ENCODE measurements at places on chromosomes 2 and 18.
A peak's percentile ranks its signal among the peaks of the same experiment; 100 is the strongest.

DNA sequence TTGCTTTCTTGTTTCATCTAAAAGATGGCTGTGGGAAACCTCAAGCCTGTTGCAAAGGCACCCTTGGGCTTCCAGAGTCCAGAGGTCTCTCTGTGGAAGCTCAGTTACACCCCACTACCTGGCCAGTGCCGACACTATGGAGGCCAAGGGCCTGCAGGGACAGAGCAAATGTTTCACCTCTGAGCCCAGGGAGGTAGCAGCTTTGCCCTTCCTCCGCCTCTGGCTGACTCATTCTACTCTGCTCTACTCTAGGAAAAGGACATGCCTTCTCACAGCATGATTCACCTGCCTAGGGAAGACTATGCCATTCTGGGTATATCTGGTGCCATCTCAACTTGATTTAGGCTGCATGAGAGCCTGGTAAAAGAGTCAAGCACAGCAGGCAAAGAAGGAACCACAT lies 12.2 kb downstream of the MYOM1 start:
- DNase-seq, result peak; percentile 5

DNA sequence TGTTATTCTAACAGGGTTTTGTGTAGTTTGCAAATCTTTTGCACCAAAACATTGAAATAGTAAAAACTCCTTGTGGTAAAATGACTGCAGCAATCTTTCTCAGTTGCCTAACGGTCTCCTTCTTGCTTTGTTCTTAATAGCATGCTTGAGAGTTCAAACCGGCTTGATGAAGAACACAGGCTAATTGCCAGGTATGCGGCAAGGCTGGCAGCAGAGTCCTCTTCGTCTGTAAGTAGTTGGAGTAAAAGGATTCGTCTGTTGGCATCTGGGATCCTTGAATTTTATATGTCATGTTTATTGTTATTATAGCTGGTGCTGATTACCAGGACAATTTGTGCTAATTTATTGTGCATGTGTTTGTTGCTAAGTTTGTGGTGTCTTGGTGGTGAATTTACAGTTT lies 138.1 kb downstream of the DTNA start:
- DNase-seq, result no peak

DNA sequence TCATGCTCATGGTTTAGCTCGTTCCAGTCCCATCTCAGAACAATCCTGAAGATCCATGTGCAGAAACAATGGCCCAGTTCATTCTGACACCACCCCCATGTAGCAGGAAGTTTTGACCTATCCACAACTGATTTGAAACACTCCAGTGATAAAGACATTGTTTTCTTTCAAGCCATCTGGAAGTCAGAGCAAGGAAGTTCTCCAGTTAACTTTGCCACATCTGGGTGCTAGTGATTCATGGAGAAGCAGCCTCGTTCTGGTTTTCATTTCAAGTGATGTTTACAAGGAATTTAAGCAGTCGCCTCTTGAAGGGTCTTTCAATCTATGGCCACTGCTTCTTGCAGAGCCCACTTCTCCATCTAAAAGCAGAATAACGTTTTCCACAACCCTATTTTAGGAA lies 36.6 kb upstream of the TWIST2 start:
- no peak for DNase-seq

DNA sequence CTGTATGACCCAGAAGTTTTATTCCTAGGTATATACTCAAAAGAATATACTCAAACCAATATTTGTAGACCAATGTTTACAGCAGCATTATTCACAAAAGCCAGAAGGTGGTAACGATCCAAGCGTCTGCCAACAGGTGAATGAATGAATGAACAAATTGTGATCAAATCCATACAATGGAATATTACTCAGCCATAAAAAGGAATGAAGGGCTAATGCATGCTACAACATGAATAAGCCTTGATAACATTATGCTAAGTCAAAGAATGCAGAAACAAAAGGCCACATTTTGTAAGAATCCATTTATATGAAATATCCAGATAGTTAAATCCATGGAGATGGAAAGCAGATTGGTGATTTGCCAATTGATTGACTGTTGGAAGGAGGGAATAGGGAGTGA lies 5.5 kb upstream of the CD226 start:
- DNase-seq, result no peak

DNA sequence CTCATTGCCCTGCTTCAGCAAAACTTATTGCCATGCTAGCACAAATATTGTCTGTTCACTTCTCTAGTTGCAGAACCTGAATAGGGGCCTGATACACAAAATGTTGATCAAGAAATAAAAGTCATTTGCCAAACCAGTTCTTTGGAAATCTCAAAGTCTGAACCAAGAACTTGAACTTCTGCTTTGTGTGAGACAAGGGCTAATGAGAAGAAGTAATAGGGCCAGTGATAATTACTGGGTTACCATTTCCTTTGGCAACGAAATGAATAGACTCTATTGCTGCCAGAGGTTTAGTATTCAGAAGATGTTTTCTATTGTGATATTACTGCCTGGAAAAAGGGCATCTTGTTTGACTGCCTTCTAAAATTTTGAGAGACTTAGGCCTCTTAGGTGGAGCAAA lies 35.0 kb downstream of the TMEFF2 start:
- no peak for DNase-seq

DNA sequence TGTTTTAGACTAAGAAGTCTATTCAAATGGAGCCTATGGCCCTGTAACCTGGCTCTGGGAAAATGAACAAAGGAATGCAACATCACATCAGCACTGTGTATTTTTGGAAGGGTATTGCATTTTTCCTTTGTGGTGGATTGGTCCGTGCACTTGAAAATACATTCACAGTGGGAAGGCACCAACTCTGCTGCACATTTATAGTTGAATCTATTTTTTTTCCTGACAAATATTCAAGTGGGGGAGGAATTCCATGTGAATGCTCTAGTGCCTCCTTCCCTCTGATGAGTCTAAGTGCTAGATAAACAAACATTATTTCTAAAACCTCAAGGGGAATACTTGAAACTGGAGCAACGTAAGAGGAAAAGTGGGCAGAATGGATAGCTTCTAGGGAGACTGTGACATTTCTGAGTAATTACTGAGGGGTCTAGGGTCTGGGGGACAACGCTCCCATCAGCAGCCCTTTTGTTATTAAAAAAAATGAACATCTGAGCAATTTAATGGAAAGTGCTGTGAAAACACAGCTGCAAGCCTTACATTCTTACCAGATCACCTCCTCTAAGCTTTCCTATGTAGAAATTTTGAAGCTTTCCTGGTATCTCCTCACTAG lies 208.2 kb downstream of the SLC8A1 start:
- no peak for DNase-seq

DNA sequence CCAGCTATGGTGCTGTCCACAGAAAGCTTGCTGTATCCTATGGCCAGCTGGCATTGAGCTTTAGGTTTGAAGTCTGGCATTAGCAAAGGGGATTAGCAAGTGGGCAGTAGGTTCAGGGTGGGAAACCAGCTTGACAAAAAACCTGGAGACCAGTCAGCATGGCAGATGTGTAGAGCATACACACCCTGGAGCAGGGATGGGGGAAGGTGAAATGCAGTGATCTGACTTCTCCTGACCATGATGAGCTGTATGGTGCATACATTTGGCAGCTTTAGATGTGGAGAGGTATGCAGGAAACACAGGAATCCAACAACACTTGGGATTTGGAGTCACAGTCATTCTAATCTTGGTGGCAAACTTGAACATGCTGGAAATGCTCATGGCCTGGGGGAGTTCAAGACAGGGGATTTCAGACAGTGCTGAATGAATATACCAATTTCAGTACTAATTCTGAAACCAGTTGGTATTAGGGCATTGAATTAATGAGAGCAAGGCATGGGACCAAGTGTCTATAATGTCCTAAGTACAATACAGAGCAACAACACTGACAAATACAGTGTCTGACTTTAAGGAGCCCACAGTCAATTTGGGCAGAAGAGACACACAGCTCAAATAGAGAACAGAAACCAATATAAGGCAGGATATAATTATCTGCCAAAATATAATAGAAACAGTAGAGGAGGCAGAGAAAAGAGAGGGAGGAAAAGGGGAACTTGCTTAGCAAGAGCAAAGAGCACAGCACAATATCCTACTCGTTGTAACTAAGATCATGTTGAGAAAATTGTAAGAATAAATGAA lies 11.8 kb downstream of the ARHGAP15 start:
- DNase-seq, result no peak

DNA sequence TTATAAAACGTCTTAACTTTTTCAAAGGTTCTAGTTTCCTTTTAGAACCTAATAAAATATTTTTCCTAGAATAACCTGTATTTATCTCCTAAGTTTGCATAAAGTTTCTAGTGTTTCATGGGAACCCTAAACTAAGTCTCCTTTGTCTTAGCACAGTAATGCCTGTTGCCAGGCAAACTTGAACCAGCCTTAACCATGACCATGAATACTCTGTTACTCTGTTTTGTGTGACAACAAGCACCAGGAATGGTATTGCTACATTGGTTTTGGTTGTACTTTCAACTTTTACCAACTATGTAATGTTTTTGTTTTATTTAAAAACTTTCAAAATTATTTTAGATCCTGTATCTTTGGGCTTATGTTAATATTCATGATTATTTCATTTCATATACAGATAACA lies 137.6 kb downstream of the CERS6 start:
- DNase-seq, result no peak

DNA sequence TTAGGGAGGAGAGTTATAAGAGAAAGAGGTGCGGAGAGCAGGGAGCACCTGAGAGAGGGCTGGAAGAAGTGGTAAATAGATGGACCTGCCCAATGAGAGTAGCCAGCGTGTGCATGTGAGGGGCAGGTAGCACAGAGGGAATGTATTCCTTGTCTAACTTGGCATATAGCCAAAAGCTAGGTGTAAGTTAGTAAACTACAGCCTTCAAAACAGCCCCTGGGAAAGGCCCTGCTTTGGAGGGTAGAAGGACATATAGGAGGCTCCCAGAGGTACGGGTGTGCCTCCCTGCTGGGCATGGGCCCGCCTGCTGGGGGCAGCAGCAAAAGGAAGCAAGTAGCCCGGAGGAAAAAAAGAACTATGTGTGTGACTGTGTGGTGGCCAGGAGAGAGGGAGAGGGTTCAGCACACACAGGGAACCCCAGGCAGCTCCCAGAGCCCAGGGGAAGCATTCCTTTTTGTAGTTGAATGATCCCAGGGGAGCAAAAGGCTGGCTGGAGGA lies 48.0 kb downstream of the TCF7L1 start:
- no peak for DNase-seq

DNA sequence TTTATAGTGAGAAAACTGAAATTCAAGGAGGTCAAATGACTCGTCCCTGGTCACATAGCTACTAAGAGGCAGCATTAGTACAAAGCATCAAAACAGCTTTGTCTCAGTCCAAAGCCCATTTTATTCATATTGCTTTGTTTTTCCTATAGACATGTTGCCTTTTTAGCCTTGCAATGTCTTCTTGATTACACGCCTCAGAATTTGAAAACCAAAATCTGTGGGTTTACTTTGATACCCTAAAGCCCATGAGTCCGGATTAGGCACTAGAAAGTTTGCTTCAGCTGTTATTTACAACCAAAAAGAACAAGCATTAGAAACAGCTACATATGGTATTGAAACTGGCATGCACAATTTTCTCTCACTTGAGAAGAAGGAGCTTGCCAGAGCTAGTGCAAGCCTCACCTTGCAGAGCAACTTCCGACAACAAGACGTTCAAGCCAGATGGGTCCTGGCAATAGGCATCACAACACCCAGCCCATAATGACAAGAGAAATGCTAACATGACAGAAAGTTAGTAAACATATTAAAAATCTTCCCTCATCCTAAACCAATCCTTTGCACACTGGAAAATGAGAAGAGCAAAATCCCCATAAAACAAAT lies 276.8 kb downstream of the RIT2 start:
- no peak for DNase-seq

DNA sequence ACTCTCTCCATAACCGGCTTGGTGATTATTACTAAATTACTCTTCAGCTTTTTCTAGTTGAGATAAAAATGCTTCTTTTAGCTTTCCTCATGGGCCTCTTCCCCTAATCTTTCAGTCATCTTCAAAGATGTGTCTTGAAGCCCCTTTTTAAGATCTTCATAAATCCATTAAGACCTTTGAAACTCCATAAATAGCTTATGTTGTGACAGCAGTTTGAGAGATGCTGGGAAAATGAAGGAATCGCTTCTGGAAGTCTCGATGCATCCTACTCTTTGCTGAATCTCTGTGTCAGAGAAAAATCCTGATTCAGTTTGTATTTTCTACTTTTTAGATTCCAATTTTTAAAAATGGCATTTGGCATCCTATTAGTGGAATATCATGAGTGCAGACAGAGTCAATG lies 13.0 kb downstream of the SCYGR4 start:
- no peak for DNase-seq

- no peak for DNase-seq
Observed at GRCh38 chr18:47821314-47821713, 109.1 kb downstream of the SMAD2 start.

DNA sequence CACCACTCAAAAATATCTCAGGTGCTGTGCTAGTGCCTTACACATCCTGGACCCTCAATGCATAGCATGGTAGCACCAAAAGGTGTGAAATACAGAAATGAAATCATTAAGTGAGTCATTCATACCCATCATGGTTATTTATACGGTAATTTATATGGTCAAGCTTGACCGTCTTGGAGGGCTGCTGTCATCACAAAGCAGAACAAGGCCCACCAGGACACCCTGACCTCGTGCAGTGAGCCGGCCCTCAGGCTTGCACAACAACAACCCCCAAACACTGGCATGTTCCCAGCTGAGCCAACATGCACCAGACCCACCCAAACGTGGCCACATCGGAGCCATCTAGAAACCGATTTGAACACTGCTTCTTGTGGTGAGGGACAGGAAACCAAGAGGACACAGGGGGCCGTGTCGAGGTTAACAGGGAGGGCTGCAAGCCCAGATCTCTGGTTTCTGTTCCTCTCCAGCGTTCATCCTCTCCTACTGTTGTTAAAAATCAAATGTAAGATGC lies 378.5 kb upstream of the ID2 start:
- DNase-seq, result no peak

DNA sequence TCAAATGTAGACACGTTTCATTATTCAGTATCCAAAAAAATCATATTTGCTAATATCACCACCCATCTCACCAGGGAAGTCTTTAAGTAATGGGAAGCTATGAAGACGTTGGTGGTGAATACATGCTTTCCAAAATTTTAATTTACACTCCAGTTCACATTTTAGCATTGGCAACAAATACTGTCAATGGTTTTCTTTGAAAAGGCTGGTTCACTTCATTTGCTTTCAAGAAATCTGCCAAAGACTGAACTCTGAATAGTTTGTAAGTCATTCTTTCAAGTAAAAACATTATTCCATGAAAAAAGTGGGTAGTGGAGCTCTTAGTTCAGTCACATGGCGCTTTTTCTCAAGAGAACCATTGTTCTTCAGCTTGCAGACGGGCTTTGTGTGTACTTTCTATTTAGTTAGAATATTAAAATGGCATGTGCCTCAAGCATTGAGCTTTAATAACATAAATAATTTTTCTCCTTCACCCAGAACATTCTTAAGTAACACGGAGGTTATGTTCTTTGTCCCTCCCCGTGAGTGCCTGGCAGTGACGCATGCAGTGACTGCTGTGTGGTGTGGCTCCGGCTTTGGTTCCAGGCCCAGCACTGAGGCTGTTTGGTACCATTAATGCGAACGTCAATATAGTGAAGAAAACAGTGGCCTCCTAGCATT lies 300.0 kb upstream of the HDAC4 start:
- DNase-seq, result no peak

- peak; percentile 14 for DNase-seq
Observed at GRCh38 chr2:234044157-234044556, 6.3 kb upstream of the SPP2 start.
